NCI-H1417 treated with DMSO at 0.1 percent for 48 hours (cell line): ENCODE measurements at places on chromosomes 2 and 18.

DNA sequence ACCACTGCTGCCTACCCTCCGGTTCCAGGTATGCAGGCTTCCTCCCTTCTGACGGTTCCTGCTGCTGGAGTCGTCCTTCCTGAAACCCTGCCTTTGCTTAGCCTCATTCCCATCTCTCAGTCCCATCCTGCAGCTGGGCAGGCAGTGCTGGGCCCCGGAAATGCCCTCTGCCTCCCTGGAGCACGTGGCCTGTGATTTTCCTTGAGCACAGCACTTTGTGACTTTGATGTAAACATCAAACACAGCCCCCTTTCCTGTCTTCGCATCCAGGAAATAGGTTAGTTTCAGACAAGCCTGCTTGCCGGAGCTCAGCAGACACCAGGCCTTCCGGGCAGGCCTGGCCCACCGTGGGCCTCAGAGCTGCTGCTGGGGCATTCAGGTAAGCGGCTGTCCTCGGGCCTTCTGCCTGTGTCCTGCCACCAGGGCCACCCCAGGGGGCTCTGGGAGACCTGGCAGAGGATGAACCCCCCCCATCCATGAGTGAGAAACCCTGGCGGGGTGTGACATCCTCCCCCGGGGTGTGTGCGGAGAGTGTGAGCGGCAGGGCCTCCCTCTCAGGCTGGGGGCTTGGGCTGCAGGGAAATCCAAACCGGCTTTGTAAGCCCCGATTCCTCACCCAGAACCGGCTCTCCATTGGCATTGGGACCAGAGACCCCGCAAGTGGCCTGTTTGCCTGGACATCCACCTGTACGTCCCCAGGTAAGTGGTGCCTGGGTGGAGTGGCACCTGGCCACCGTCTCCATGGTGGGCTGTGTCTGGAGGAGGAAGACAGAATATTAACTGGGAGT, at the start of gene ZAP70:
Gene ZAP70, plus strand, starts transcription at position 281 of the 788 bp plus-strand sequence. CDS start 10,461 bp downstream, outside the sequence.
- DNase-seq: no peak

GRCh38 chr2:241213041-241213440, 24.6 kb downstream of the ANO7 start:
- no peak for DNase-seq

GRCh38 chr2:78908973-78909372, 116.5 kb upstream of the REG3G start:
- no peak for DNase-seq

- no peak for DNase-seq
Measured at GRCh38 chr18:70384181-70384790, 95.4 kb downstream of the SOCS6 start.

DNA sequence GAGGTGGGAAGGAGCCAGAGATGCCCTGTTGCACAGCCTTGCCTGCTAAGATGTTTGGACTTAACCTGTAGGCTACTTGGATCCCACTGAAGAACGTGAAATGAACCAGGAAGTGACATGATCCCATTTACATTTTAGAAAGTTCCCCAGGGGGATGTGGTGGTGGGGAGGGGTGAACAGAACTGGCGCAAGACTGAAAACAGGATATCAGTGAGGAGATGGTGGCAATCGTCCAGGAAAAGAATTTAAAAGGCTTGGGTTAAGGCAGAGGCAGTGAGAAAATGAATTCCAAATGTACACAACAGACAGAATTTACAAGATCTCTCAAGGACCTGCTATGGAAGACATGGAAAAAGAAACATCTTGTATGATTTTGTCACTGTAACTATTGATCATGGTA, 42.3 kb downstream of the SULT1C2 start:
- DNase-seq: no peak

DNA sequence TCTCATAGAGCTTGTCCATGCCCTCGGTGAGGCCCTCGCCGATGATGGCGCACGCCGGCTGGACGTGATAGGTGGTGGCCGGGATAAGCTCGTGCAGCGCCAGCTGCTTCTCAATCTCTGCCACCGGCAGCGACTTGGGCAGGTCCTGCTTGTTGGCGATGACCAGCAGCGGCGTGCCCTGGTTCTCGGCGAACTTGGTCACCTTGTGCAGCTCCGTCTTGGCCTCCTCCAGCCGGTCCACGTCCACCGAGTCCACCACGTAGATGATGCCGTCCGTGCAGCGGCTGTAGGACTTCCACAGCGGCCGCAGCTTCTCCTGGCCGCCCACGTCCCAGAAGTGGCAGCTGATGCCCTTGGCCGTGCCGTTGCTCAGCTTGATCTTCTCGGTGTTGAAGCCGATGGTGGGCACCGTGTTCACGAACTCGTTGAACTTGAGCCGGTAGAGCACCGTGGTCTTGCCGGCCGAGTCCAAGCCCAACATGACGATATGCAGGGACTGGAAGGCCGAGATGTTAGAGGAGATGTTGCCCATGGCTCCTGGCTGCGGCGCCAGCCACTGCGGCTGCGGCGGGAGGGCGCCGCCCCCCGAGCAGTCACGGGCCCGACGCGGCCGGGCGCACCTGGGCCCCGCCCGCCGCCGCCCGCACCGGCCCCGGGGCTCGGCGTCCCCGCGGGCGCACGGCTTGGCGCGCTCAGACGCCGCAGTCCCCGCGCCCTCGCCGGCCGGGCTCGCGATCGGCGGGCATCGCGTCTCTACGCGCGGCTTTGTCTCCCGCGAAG, 636 bp downstream of the ARL4C start:
- DNase-seq: no peak

GRCh38 chr2:47631792-47632398, 151.1 kb upstream of the MSH6 start:
- no peak for DNase-seq

GRCh38 chr2:42492691-42493467, 903 bp downstream of the KCNG3 start:
- DNase-seq: no peak

DNA sequence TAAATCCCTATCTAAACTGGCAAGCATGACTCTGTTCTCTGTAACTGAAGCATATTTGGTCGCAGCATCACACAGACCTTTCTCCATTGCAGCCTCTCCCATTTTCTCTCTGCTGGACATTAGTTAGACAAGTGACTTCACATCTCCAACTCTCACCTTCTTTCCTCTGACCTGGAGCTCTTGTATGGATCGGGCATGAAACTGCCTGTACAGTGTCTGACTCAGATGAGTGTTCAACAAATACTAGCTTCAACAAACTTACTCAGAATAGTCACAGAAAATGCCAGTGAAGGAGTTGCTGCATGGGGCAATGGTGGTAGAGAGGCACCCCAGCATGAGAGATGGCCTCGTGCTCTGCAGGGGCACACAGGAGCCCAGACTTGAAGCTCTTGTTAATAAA, 104.7 kb upstream of the COPS8 start:
- no peak for DNase-seq

DNA sequence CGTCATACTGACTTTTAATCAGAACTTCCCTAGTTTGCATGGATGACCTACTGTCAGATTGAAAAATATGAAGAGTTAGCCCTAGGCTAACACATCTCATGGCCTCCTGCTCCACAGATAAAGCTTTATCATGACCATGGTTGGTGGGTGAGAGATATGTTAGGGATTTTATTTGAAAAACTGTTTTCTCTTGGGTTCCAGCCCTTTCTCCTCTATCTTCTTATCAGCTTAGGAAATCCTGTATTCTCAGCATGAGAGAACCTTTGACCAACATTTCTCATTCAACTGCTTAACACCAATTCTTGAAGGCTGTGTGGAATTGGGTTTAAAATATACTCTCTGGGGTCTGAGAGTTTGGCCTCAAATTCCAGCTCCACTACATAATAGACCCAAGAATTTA, 1407.0 kb upstream of the CELF4 start:
- no peak for DNase-seq

GRCh38 chr2:14827226-14828023, 194.9 kb downstream of the LRATD1 start:
- DNase-seq: no peak

DNA sequence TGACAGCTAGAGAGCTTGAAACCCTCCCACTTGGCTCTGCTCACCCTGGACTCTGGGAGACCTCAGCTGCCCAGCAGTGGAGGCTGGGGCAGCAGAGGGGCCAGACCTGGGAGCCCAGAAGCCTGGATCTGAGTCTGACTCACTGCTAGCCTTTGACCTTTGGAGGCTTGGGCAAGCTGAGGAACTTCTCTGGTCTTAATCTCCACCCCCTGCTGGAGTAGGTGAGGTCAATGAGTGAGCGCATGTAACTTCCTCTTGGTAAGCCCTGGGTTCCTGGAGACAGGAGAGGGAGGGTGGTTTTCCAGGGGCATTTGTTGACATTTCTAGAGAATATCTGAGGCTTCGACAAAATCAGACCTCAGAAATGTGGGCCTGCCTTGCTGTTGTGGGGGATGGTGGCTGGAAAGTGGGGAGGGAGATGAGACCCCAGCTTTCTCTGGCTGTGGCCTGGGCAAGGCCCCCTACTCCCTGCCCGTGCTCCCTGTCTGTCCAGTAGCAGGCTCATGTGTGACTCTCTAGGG, 73.0 kb upstream of the YWHAQ start:
- DNase-seq: no peak

DNA sequence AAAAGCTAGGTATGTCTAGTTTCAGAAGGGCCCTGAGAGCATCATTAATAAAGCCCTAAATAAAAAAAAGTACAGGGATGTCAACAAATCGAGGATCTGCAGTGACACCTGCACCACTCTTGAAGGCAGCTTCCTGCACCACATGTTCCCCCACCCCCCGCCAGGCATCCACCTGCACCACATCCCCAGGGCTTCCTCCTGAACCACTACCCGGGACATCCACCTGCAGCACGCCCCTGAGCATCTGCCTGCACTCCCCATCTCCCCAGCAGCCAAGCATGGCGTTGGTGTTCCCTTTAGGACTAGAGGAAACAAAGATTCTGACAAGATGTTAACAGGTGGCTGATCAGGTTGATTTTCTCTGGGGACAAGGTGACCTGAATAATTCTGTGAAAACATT, 55.2 kb downstream of the DLGAP1 start:
- no peak for DNase-seq

GRCh38 chr2:225276207-225276606, 123.3 kb upstream of the NYAP2 start:
- no peak for DNase-seq

DNA sequence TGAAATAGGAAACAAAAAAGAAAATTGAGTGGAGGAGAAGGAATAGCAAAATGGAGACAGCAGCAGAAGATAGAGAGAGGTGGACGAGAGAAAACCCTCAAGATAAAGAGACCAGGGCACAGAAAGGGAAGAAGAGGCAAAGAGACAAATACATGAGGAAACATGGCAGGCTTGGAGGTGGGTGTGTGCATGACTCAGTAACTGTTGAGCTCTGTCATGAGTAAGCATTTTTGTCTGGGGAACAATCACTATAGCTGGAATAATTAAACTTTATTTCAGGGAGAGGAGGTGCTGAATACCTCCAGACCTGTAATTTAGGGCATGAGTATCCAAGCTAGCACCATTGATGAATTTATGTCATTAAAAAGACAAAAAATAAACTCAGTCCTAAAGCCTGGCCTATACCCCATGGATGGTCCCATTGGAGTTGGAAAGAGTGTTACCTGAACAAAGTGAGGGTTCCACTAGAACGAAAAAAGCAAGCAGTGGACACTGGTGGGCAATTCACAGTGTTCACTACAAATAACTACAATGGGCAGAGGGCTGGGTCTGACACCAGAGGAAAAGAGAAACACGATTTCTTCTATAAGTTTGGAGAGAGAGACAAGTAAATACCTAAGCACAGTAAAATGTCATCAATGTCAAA, 145.5 kb downstream of the ADCYAP1 start:
- DNase-seq: no peak

DNA sequence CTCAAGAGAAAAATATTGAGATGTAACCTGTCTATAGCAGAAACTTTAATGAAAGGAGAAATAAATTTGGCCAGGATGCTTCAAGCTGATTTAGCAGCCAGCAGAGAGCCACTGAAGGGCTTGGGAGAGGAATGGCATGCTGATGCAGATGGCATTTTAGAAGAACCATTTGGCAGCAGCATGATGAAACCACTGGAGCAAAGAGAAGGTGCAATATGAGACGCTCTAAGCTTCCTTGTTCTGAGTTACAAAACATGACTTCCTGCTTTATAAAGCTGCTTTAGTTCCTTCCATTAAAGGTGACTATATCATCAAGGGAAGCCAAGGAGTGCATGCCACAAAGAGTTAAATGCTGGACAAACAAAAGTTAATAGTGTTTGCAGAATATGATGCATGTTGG, 189.7 kb downstream of the PID1 start:
- no peak for DNase-seq

- DNase-seq: no peak
Measured at GRCh38 chr18:39796393-39796792, 2158.6 kb upstream of the PIK3C3 start.

- DNase-seq: no peak
Measured at GRCh38 chr2:84847326-84848050, 33.4 kb downstream of the TRABD2A start.

DNA sequence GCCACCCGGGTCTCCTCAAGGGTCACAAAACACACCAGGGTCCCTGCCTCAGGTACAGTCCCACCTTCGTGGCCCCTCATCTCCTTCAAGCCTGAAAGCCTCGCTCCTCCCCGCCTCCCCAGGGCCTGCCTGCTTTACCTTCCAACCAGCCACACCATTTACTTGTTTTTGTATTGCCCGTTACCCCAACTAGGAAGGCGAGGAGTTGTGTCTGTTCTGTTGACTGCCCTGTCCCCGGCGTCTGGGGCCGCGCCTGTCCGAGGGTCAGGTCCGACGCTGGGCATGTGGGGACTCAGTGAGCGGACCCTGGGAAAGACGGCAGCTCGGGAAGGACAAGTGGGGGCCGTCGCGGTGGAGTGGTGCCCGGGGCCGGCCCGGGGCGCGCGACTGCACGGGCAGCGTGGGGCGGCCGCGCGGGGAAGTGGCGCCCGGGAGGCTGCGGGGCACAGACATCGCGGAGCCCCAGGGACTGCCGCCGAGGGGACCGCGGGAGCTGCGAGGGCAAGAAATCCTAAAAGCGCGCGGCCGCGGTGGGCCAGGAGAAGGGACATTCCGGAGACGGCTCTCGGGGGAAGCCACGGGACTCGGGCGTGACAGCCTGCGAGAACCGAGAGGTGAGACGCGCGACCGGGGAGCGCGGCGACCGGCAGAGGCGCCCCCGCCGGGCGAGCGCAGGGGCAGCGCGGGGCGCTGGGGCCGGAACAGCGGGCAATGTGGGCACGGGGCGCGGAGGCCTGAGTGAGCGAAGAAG, 797 bp upstream of the GRHL1 start:
- DNase-seq: no peak
